Muscle of arm (tissue), 14 donors: ENCODE measurements at places on chromosomes 3 and 15. TPM values are rescaled to one million over a fixed set of nuclear protein-coding genes. Genes with fewer than 3 reads are reported as not detected.
A peak's percentile ranks its signal among the peaks of the same experiment; 100 is the strongest.

The FBXO45 gene
- 16.5 TPM for polyA plus RNA-seq

DNA sequence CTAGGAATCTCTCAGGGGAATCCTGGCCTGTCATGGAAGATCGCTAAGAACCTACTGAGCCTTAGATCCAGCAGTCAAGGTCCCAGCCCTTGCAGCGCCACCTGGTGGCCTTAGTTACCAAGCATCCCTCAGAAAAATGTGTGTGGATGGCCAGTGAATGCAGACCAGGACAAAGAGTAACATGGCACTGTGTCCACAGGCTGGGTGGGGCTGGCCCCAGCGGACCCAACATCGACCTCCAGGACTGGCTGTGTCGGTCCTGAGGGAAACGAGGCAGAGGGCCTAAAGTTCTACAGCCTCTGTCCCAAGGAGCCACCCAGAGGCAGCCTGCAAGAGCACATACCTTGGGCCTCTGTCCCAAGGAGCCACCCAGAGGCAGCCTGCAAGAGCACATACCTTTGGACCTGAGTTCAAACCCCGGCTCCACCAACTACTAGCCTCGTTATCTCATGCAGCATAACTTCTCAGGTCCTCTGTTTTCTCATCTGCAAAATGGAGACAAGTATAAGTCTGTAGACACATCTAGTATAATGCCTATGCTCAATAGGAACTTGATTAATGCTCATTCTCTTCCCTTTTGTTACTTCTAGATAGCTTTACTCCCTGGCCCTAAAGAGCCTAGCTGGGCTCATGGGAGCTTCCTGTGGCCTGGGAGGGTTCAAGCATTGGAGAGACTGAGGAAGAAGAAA, 57.5 kb upstream of the HERC1 start:
- DNase-seq = peak; percentile 64

GRCh38 chr3:12659316-12660015, 4.5 kb downstream of the RAF1 start:
- DNase-seq = no peak

- peak; percentile 65 for DNase-seq
Observed at GRCh38 chr15:100116416-100117190, 225.2 kb downstream of the ADAMTS17 start.

DNA sequence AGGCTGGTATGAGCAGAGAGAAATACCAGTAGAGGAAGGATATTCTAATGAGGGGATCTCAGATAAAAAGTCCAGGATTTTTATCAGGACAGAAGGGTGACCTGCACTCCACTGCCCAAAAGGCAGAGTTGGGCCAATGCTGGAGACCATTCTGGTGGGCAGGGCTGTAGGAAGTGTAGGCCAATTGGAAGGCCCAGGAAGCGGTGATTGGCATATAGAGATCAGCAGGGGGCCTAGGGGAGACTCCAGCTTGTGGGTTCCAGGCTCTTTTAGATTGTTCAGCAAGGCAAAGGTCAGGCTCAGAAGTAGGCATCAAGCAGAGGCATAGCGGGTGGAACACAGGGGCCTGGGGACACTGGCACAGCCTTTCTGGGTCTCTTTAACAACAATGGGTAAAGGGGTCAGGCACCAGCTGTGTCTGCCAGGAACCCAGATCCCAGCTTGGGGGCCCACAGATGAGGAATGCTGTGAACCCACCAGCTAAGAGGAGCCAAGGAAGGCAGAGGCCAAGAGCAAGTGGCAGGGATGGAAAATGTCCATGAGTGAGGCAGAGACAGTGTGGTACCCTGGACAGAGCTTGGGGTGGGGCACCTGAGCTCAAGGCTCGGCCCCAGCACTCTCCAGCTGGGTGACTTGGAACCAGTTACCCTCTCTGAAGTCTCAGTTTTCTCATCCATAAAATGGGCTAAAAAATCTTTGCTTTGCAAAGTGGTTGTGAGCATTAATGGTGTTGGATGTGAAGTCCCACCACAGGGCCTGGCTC, 27.0 kb upstream of the RASGRF1 start:
- no peak for DNase-seq

GRCh38 chr3:172666181-172666872, 44.5 kb downstream of the NCEH1 start:
- no peak for DNase-seq

The PLCB2 gene
- polyA plus RNA-seq = 6.4 TPM

DNA sequence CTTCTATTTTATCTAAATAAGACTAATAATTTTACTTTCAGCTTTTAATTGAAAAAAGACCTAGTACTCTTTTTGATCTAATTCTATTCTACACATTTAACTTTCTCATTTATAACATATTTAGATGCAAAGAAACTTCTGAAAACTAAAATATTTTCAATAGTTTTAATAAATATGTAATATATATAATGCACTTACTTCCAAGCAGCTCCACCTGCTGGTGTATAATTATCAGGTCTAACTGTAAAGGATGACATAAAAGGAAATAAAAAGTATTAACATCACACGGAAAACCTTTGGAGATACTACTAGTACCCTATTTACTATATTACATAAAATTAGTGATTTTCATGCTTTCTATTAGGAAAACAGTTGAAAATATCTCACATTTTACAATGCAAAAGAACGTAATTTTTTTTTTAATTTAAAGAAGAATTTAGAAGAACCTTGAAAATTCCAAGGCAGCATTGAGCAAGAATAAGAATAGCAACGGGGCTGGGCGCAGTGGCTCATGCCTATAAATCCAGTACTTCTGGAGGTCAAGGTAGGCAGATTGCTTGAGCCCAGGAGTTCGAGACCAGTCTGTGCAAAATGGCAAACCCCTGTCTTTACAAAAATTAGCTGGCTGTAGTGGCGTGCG, 10.2 kb downstream of the PLSCR5 start:
- DNase-seq = no peak

- DNase-seq = peak; percentile 76
Observed at GRCh38 chr3:14451844-14452739, 49.7 kb downstream of the SLC6A6 start.

- DNase-seq = no peak
Observed at GRCh38 chr3:28863186-28863585, 417.7 kb upstream of the RBMS3 start.

- no peak for DNase-seq
Observed at GRCh38 chr3:49032646-49033304, 3.6 kb upstream of the IMPDH2 start.

The CIDEC gene
- 0.31 TPM for polyA plus RNA-seq

GRCh38 chr3:29226706-29227105, 54.2 kb upstream of the RBMS3 start:
- peak; percentile 57 for DNase-seq

The ANKRD63 gene
- not detected for polyA plus RNA-seq

GRCh38 chr3:183117056-183117455, 17.8 kb upstream of the MCCC1 start:
- no peak for DNase-seq

DNA sequence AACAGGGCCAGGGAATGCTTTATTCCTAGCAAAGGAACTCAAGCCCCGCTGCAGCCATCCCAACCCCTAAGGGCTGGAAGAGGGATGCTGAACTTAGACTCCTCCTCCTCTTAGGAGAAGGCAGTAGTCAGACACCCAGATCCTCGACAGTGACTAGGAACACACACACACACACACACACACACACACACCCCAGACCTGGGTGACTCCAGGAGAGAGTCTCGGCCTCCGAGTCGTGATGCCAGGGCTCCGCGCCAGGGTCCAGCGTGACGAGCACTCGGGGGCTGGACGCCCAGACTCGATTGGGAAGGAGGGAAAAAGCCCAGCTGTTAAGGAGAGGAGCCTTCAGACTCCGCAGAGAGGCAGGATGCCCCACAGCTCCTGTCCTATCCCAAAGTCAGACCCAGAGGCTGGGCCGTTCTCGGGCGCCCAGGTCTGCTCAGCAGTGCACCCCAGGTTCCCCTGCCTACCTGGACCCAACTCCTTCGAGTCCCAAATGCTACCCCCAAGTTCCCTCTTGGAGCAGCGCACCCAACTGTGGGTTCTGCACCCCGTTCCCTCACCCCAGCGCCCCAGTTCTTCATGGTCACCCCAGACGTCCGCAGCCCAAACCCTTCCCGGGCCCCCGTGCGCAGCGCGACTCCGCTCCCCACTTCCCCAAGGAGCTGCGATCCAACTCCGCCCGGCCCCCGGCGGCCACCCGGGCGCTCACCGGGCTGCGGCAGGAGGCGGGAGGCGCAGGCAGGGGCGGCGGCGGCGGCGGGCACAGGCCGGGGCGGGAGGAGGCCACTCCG, 421 bp downstream of the BMF start:
- peak; percentile 84 for DNase-seq

DNA sequence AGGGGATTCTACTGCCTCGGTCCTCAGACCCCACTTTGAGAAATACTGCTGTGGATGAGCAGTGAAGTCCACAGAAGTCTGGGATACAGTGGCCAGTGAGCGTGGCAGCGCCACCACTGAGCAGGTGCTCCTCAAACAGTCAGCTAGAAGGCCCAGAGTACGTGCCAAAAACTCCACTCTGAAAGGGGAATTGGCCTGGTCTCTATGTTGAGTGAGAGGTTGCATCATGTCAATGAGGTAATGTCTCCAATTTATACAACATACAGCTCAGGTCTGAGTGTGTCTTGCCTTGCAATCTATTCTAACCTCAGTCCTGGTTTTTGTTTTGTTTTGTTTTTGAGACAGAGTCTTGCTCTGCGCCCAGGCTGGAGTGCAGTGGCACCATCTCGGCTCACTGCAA, 53.3 kb upstream of the ETV5 start:
- no peak for DNase-seq

The ULK4 gene
- polyA plus RNA-seq = 1.2 TPM

DNA sequence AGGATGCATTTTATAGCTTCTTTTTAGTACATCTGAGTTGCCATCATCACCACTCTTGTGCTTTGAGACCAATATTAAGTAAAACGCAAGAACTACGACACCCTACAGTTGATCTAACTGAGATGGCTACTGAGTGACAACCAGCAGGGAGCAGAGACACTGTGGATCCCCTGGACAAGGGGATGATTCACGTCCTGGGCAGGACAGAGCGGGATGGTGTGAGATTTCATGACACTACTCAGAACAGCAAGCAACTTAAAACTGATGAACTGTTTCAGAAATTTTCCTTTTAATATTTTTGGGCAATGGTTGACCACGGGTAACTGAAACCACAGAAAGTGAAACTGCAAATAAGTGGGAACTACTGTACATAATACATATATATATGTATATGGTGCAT, 299.2 kb downstream of the ADAMTS17 start:
- no peak for DNase-seq

The TMCO5A gene
- polyA plus RNA-seq = not detected

The FANCD2OS gene
- 0.56 TPM for polyA plus RNA-seq

- DNase-seq = no peak
Observed at GRCh38 chr3:160725338-160725737, 30.7 kb upstream of the PPM1L start.

The DHFR2 gene
- polyA plus RNA-seq = 5.5 TPM

The ZNF80 gene
- not detected for polyA plus RNA-seq

DNA sequence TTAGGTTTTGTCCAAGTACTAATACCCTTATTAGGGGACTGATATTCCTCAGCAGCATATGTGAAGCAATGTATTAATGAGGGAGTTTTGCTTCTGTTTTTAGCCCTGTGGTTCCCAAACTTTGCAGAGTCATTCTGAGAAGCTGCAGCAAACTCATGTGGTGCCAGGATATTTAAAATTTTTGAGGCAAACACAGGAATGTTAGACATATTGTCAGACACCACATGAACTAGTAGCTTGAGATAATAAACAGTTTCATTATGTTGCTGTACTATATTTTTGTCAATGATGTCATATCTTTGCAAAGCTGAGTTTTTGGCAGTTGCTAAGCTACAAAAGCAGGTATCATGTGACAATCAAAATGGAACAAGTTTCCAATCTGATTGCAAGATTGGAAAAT, 36.6 kb downstream of the ATP6V1A start:
- DNase-seq = peak; percentile 6

- DNase-seq = no peak
Observed at GRCh38 chr3:58989163-58989562, 60.7 kb downstream of the CFAP20DC start.

DNA sequence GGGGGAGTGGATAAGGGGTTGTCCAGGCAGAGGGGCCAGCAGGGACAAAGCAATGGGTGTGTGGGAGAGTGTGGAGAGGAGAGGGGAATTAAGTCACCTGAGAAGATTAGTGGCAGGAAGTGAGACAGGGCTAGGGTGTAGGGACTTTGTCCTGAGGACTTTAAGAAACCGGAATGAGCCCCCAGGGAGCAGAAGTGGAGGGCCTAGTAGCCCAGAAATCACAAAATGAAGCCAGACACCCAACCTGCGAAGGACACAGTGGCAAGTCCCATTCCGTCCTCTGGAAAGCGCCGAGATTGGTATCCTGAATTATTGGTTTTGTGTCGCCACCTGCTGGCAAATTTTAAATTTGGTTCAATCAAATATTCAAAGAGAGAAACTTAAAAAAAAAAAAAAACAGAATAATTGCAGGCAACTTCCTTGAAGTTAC, 78.0 kb upstream of the SLC25A36 start:
- DNase-seq = peak; percentile 61

DNA sequence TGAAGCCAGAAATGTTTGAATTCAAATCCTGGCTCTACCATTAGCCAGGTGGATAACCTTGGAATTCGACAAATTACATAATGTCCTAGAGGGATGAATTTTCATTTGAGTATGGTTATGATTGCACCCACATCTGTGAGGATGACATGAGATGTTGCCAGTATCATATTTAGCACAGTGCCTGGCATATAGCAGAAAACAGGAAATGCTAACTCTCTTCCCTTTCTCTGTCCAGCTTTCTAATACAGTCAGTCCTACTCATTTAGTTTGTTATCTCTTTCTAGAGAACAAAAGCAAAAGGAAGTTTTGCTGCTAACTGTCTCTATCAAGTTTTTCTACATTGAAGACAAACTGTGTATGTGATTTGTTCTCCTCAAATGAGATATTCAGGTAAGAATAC, 231.7 kb downstream of the CPNE4 start:
- DNase-seq = no peak

GRCh38 chr15:98067339-98067738, 106.8 kb downstream of the ARRDC4 start:
- no peak for DNase-seq

- DNase-seq = no peak
Observed at GRCh38 chr15:92818651-92819277, 81.4 kb upstream of the CHD2 start.

DNA sequence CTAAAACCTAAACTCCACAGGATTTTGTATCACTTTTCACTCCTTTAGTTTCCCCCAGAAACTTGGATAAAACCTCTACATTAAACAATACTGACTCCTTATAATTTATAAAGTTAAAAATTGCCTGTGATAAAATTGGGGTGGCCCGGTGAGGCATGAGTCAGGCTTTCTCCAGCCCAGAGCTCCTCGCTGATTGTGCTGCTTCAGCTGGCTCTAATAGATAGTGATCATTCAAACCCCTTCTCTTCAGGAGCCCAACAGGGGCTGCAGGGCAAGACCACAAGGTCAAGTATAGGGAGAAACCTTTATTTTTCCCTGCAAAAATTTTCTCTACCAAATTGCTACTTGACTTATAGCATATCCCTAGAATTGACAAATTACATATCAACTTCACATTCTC, 308.2 kb downstream of the PLCL2 start:
- DNase-seq = no peak

- DNase-seq = no peak
Observed at GRCh38 chr15:28914483-28915023, 28.8 kb downstream of the APBA2 start.

DNA sequence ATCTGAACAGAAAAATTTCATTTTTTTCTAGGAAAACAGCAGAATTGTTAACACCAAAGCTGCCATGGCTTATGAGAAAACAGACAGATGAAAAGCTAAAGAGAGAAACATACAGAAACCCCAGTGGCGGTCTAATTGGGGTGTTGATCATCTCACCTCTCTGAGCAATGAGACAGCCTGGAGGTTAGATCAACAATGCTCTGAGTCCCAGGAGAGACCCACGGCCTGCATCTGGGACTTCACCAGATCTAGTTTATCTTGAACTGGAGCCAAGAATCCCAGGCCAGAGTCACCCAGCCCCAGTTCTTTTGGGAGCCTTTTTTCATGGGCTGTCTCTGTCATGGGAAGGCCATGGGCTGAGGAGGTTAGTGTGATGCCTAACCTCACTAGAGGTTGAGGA, 3.5 kb upstream of the GALNT15 start:
- DNase-seq = no peak
